ENCODE measurements at places on chromosomes 3 and 15. TPM values are rescaled to one million over a fixed set of nuclear protein-coding genes. Genes with fewer than 3 reads are reported as not detected.

DNA sequence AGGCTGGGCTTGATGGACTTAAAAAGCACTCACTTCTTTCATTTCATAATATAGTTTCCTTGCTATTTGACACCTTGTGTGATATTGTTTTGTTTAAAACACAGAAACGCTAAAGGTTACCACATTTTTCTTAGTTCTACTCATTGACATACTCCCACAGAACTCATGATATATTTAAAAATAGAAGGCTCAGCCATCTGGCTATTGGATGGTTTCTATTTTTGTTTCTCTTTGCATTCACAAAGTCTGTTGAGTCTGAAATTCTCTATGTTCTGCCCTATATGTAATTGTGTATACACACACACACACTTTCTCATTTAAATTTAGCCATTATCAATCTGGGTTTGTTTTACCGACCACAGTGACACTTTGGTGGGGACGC, 128.2 kb downstream of the SOX2 start:
- H3K27me3 ChIP-seq, result no peaks in the 10 kb centered on the region
- no peak overlapping the region for H3K27ac ChIP-seq
- no peaks in the 10 kb centered on the region for H3K36me3 ChIP-seq
- DNase-seq, result no peak
- no peak overlapping the region for H3K4me3 ChIP-seq
- no peaks in the 10 kb centered on the region for H3K4me1 ChIP-seq

DNA sequence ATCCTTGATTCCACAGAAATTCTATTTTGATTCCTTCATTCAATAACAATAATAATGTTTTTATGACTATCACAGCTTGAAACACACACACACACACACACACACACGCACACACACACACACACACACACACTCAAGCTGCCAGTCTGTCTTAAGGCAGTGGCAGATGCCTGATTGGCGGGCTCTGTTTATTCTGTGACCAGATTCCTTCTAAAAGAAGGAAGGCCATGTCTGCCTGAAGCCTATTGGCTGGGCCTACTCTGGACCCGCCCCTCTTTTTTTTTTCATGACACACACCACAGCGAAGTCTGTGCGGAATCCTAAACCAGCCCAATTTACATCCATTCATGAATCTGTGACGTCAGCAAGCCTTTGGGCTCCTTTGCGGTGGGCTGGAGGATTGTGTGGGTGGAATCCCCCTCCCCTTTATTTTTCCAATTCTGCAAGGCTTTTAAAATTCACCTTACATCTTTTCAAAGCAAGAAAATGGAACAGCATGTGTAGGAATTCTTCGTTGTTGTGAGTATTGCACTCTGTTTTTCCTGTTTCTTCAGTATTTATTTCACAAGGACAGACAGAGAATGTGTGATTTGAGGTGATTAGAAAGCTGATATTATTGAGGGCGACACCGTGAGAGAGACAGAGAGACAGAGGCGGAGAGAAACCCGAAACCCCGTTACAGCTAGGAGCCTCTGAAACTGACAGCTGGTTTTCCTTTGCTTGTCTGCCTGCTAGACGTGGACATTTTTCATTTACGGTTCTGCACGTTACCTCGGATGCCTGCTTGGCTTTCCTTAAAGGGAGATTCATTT, at the start of gene MAP3K13:
TSS of gene MAP3K13 (plus strand) at position 287 of the 812 bp plus-strand sequence. CDS start 65,446 bp downstream, outside the sequence.
- H3K27ac ChIP-seq, result peak within 1 kb of the TSS; percentile 22
- peak within 1 kb of the TSS; percentile 79 for H3K4me3 ChIP-seq
- DNase-seq, result peak; percentile 59
- H3K27me3 ChIP-seq, result peaks cover 55% of the 10 kb centered on the region
- no peaks in the 10 kb centered on the region for H3K36me3 ChIP-seq

- H3K4me3 ChIP-seq, result no peak overlapping the region
- no peak for DNase-seq
- peaks cover 3% of the 10 kb centered on the region for H3K36me3 ChIP-seq
- peaks cover 17% of the 10 kb centered on the region for H3K27me3 ChIP-seq
- H3K27ac ChIP-seq, result no peak overlapping the region
Observed at GRCh38 chr15:89785064-89785773, 9.1 kb downstream of the MESP2 start.

- no peak for DNase-seq
- no peaks in the 10 kb centered on the region for H3K27me3 ChIP-seq
- H3K27ac ChIP-seq, result no peak overlapping the region
- no peak overlapping the region for H3K4me3 ChIP-seq
- no peaks in the 10 kb centered on the region for H3K36me3 ChIP-seq
Observed at GRCh38 chr3:54270816-54271526, 148.6 kb downstream of the CACNA2D3 start.

DNA sequence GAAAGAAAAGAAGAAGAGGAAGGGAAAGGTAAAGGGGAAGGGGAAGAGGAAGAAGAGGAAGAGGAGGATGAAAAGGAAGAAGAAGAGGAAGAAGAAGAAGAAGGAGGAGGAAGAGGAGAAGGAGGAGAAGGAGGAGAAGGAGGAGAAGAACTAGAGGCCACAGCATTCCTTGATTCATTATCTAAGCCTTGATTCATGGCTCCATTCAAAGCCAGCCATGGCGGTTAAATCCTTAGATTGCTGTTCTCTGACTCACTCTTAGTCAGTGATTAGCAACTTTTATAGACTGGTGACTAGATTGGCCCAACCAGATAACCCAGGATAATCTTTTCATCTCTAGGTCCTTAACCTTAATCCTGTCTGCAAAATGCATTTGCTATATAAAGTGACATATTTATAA, 47.6 kb downstream of the OSTN start:
- no peak overlapping the region for H3K4me3 ChIP-seq
- no peaks in the 10 kb centered on the region for H3K36me3 ChIP-seq
- no peaks in the 10 kb centered on the region for H3K27me3 ChIP-seq
- H3K27ac ChIP-seq, result no peak overlapping the region

Gene SLCO3A1
- 20.8 TPM for total RNA-seq

Gene GP5
- 0.28 TPM for total RNA-seq

Data from activated CD8-positive, alpha-beta memory T cell treated with anti-CD3 and anti-CD28 coated beads, Interleukin-2, amount 10 ng/mL, durations not matched to agents 7 days and 5 days (primary cell).